ENCODE measurements at places on chromosomes 5 and 9.

DNA sequence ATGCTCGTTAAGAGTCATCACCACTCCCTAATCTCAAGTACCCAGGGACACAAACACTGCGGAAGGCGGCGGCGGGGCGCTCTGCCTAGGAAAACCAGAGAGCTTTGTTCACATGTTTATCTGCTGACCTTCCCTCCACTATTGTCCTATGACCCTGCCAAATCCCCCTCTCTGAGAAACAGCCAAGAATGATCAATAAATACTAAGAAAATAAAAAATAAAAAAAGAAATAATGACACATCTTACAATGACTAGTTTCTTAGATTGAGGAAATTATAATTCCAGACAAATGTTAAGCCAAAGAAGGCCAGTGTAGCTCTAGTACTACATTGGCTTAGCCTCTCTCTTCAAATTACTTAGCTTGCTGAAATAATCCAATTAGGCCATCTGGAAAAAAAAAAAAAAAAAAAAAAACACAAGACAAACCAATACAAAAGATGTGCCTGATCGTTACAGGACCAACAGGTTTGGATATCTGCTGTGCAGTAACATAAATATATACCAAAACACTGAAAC is 58.0 kb downstream of the ANXA2R start:
- DNase-seq, result no peak

- no peak for DNase-seq
Observed at GRCh38 chr5:135153661-135154060, 119.6 kb upstream of the PITX1 start.

- DNase-seq, result no peak
Observed at GRCh38 chr5:76763136-76763535, 47.2 kb downstream of the F2R start.

GRCh38 chr9:92297611-92298010 is 4.1 kb upstream of the IARS1 start:
- no peak for DNase-seq

DNA sequence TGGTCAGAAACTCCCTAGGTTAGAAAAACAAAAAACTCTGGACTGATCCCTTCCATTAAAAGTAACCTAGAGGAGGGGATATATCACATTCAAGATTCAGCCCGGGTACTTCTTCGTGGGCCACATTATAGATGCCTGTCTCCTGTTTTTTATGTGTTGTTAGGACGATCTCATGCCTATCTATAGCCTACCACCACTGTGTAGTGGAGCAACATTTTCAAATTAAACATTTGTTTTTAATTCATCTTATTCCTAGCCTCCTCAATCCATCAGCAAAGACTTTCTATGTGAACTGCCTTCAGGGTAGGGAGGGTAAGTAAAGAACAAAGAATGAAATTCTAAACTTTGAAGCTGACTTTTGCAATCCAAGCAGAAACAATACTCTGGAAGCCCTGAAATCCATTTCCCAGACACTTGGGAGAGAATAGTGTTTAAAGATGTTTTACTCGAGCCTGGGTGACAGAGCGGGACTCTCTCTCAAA is 379.4 kb downstream of the ANXA1 start:
- no peak for DNase-seq

Measured in iPS DF 6.9 (cell line).